Gastrocnemius medialis (tissue), 4 donors: ENCODE measurements at places on chromosomes 5 and 9.

GRCh38 chr9:19939734-19940278 lies 151.0 kb upstream of the SLC24A2 start:
- DNase-seq = no peak

GRCh38 chr9:132630811-132631210 lies 39.0 kb downstream of the DDX31 start:
- DNase-seq = no peak

DNA sequence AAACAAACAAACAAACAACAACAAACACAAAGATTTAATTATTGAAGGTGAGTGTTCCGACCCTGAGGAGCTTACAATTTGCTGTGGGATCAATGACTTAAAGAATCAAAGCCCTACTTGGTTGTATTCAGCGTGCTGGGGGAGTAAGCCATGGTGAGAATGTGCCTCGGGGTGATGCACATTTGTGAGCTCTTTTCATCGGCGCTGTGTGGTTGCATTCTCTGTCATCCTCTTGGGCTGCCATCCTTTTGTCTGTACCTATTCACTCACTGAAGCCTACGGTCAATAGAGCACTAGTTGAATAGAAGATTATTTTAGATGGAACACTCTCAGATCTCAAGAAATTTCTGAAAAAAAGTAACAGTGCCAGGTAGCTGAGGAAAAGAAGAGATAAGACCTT lies 203.9 kb downstream of the CTNND2 start:
- no peak for DNase-seq

GRCh38 chr5:119470851-119471451 lies 18.7 kb downstream of the HSD17B4 start:
- no peak for DNase-seq

DNA sequence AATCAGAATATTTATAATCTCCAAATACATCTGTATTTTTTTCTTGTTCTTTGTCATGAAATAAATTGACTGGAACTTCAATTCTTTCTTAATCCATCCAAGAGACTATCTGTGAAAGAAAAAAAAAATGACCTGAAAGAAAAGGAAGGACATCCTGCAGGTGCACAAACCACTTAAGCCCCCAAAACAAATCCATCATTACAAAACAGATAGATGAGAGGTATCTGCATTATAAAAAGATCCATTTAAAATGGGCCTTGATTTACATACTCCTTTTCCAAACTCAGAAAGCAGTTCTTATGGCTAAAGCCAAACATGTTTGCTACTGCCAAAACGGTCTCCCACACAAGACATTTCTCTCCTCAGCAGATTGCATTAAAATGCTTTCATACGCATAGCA lies 85.5 kb downstream of the ELAVL2 start:
- DNase-seq = no peak

GRCh38 chr9:124602632-124603031 lies 95.4 kb upstream of the NR5A1 start:
- no peak for DNase-seq

GRCh38 chr5:120101771-120102170 lies 362.3 kb upstream of the PRR16 start:
- DNase-seq = no peak

DNA sequence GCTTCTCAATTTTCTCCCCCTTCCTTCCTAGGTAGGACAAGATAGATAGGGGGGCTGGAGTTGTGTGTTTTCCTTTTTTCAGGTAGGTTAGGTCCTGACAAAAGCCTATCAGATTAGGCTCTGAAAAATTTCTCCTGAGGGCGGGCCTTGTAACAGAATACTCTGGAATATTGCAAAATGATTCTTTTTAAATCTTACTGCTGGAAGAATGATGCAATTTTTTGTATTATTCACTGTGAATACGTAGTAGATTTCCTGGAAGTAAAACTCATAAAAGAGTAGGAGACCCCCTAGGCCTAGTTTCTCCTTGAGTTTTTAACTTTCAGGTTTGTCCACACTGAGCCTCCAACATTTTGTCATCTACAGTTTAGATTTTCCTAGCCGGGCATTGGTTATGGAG lies 1701.8 kb downstream of the EFNA5 start:
- no peak for DNase-seq

GRCh38 chr9:114602620-114603019 lies 8.5 kb upstream of the TMEM268 start:
- DNase-seq = no peak

- DNase-seq = no peak
Measured at GRCh38 chr9:112864403-112864802, 26.3 kb downstream of the SLC46A2 start.

DNA sequence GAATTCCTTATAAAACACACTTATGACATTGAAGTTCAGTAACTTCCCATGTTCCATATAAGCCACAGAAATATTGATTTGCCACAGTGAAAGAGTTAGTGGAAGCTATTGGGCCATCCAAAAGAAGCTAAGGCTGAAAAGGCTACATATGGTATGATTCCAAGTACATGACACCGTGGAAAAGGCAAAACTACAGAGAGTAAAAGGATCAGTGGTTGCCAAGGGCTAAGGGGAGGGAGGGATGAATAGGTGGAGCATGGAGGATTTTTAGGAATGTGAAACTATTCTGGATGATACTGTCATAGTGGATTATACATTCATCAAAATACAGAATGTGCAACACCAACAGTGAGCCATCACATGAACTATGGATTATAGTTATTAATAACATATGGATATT lies 109.7 kb downstream of the F2RL2 start:
- no peak for DNase-seq

DNA sequence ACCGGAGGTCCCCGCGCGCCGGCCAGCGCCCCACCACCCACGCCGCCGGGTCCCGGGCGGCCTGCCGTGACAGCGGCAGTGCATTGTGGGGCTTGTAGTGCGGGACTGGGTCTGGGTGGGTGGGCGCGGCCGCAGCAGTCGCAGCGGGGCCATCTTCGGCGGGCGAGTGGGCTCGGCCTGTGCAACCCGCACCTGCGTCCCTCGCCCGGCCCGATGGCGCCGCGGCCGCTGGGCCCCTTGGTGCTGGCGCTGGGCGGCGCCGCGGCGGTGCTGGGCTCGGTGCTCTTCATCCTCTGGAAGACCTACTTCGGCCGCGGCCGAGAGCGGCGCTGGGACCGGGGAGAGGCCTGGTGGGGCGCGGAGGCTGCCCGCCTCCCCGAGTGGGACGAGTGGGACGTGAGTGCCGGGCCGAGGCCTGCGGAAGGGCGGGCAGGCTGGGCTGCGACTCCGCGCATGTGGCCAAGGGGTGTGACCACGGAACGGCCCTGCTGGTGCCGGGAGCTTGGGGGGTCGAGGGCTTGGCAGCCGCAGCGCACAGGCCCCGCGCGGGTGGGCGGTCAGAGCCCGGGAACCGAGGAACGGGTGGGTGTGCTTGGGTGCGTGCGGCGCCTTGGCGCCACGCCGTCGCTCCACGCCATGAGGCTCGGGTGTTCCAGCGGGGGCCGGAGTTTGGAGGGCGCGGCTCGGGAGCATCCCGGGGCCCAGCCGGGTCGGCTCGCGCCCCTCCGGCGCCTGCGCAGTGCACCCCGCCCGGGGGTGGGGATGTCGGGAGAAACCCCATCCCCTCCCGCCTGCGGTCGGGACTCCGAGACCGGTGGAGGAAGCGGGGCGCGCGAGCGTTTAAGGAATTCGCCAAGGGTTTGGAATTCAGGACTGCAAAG lies at the start of gene ARL10:
Gene ARL10 (plus strand): TSS at position 137 of the 881 bp plus-strand sequence. CDS start 77 bp downstream, at position 214.
- DNase-seq = no peak

GRCh38 chr9:113601656-113602055 lies 138.1 kb downstream of the RGS3 start:
- DNase-seq = no peak

DNA sequence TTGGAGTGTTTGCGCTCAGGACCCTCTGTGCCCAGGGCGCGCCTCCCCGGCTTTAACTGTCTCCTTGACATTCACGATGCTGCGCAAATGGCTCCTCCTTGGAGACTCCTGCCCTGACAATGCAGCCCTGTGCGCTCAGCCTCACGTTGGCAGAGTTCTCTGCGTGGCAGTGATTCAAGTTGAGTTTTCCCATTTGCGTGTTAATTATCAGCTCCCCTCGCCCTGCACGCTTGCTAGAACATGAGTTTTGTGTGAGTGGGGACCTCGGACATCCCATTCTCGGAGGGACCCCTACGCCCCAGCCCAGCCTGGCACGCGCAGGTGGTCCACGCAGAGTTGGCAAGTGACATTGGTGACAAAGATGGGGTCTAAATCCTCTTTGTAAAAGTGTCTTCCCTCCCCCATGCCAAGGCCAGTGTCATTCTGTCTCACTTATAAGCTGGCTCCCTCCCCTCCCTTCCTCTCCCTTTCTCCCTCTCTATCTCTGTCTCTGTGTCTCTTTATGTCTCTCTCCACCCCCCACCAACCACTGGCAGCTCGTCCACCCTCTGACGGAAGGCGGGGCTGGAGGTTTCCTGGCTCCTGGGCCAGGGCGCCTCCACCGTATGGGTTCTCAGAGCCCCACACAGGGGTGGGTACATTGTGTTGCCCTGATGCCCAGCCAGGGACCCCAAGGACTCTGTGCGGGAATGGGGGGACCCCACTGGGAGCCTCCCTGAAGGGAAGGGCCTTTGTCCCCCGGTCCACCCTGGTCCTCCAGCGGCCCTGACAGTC lies 169.3 kb downstream of the OLFM1 start:
- no peak for DNase-seq

- no peak for DNase-seq
Measured at GRCh38 chr9:90770182-90770738, 31.4 kb upstream of the SYK start.

GRCh38 chr5:2196989-2197619 lies 314.4 kb upstream of the IRX4 start:
- no peak for DNase-seq

DNA sequence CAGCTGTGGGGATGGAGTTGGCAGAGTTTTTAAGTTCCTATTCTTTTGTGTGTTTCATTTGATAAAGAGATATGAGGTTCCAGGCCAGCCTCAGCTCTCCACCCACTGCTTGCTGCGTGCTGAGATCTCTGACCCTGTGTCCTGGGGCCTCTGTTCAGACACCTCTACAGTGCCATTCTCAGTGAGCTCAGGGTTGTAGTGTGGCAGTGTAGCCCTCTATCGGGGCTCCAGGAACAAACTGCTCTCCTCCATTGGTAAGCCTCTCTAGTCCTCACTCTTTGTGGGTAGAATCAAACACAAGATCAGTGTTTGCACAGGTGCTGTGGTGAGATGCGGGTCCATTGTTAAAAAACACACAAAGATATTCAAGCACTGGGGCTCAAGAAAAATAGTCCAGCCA lies 386.6 kb upstream of the RPS23 start:
- no peak for DNase-seq

GRCh38 chr9:112887381-112887780 lies 3.3 kb downstream of the SLC46A2 start:
- no peak for DNase-seq

DNA sequence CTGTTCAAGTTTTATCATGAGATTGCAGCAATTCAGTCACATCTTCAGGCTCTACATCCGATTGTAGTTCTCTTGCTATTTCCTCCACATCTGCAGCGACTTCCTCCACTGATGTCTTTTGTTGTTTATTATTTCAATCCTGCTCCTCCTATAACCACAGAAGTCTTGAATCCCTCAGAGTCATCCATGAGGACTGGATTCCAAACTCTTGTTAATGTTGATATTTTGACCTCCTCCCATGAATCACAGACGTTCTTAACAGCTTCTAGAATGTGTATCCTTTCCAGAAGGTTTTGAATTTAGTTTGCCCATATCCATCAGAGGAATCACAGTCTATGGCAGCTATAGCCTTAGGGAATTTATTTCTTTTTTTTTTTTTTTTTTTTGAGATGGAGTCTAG lies 3.6 kb downstream of the FBXO38 start:
- no peak for DNase-seq

GRCh38 chr9:112997236-112997941 lies 14.6 kb downstream of the ZNF883 start:
- DNase-seq = no peak

- no peak for DNase-seq
Measured at GRCh38 chr9:114989600-114990410, 59.4 kb upstream of the TNFSF8 start.

DNA sequence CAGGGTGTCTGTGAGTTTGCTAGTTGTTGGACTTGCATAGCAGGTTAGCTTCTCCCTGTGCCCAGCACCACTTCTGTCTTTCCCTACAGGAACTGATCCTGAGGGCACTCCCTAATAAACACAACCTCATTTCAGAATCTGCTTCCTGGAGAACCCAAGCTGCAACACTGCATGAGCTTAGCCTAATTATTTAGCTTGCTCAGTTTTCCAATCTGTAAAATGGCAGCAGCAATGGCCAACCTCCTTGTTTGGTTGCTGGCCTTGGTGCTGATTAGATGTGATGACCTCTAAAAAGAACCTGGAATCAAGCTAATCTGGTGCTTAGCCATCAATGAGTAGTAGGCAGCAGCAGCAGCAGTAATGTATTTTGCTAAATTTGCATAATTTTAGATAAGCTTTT lies 133.9 kb downstream of the ADCY2 start:
- no peak for DNase-seq

- no peak for DNase-seq
Measured at GRCh38 chr9:108322326-108323098, 533.3 kb downstream of the ACTL7B start.

DNA sequence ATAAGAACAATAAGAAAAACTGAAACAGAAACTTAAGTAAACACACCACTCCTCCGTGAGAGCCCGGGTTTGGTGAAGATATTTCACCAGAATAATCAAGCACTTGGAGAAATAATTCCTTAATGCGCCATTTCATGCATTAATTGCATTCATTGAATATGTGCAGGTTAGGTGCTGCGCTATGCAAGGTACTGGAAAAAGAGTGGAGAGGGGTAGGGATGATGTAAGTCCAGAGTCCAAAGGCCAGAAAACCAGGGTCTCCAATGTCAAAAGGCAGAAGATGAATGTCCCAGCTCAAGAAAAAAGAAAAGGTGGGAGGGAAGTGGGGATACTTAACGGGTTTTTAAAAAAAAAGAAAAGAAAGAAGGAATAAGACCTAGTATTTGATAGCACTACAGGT lies 669 bp upstream of the ZFP37 start:
- DNase-seq = no peak

- DNase-seq = no peak
Measured at GRCh38 chr5:179792612-179793467, 946 bp upstream of the LTC4S start.

- DNase-seq = no peak
Measured at GRCh38 chr9:131774636-131775035, 34.8 kb upstream of the RAPGEF1 start.

DNA sequence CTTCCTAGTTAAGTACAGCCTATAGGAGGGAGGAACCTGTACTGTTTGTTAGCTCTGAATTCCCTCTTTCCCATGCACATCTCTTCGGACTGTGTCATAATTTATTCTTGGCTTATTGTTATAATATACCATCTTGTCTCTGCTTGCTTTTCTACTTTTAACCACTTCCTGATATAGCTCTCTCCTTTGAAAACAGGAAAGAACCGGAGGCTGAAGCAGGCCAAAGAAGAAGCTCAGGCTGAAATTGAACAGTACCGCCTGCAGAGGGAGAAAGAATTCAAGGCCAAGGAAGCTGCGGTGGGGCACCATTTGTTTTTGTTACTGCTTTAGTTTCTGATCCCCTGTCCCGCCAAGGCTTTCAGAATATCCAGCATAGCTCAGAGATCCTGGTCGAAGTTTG lies 4.8 kb downstream of the ATP6V1G1 start:
- DNase-seq = peak; percentile 30
